ENCODE measurements at places on chromosomes 7 and 10. TPM values are rescaled to one million over a fixed set of nuclear protein-coding genes. Genes with fewer than 3 reads are reported as not detected.

Gene ODAD2
- 0.41 TPM for total RNA-seq

Gene CFAP43
- total RNA-seq = 0.14 TPM

Gene VWA2
- total RNA-seq = 0.60 TPM

Gene IFRD1
- total RNA-seq = 27.8 TPM

Gene RSPH10B2
- total RNA-seq = not detected

Gene TRPV6
- 0.24 TPM for total RNA-seq

Gene SUN3
- not detected for total RNA-seq

Gene RBP4
- total RNA-seq = not detected

Gene HMX3
- total RNA-seq = not detected

Gene OPTN
- total RNA-seq = 101 TPM

Gene HOXA9
- 47.3 TPM for total RNA-seq

Gene TMEM139
- 7.6 TPM for total RNA-seq

Gene PPP1R17
- total RNA-seq = not detected

Gene LRRD1
- not detected for total RNA-seq

Gene RARRES2
- total RNA-seq = not detected

Gene CNPY1
- not detected for total RNA-seq

Gene SORBS1
- total RNA-seq = 0.74 TPM

Gene ANK3
- total RNA-seq = 11.6 TPM

Gene OPALIN
- not detected for total RNA-seq

Gene HPSE2
- not detected for total RNA-seq

All from foreskin keratinocyte (primary cell).